CMK (cell line): ENCODE measurements at places on chromosomes 1 and 21.

- no peak for DNase-seq
Observed at GRCh38 chr1:41387667-41388091, 26.4 kb downstream of the FOXO6 start.

DNA sequence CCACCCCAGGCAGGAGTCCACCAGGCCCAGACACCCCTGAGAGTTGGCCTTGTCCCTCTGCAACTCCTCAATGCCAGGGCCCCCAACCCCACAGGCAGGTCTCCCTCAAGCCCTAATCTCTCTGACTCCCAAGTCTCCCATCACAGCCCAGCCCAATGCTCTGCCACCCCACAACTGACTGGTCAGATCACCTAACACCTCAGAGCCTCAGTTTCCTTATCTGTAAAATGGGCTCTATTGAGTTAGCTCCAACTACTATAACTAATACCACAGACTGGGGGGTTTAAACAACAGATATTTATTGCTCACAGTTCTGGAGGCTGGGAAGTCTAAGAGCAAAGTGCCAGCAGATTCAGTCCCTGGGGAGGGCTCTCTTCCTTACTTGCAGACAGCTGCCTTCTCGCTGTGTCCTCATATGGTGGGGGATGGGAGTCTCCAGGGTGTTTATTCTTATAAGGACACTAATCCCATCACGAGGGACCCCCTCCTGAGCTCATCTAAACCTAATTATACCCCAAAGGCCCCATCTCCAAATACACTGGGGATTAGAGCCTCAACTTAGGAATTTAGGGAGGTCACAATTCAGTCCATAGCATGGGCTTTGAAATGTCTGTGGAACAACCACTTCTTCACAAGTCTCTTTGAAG lies 34.9 kb upstream of the ZC3H12A start:
- DNase-seq, result no peak

DNA sequence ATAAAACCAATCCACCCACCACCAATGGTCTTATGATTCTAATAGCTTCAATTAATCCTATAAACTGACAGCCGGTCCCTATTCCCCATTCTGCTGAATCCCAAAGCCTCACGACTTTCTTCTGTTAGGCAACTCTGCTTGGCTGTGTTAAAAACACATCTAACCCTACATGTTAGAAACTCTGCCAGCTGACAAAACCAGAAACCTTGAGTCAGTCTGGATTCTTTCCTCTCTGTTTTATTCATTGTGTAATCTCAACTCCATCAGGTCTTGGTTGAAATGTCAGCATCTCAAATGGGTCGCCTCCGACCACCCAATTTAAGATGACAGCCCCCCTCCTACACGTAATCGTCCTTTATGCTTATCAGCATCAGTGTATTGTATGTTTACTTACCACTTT lies 312.1 kb downstream of the DISC1 start:
- DNase-seq, result no peak

GRCh38 chr1:86114816-86115400 lies 41.7 kb downstream of the COL24A1 start:
- no peak for DNase-seq

DNA sequence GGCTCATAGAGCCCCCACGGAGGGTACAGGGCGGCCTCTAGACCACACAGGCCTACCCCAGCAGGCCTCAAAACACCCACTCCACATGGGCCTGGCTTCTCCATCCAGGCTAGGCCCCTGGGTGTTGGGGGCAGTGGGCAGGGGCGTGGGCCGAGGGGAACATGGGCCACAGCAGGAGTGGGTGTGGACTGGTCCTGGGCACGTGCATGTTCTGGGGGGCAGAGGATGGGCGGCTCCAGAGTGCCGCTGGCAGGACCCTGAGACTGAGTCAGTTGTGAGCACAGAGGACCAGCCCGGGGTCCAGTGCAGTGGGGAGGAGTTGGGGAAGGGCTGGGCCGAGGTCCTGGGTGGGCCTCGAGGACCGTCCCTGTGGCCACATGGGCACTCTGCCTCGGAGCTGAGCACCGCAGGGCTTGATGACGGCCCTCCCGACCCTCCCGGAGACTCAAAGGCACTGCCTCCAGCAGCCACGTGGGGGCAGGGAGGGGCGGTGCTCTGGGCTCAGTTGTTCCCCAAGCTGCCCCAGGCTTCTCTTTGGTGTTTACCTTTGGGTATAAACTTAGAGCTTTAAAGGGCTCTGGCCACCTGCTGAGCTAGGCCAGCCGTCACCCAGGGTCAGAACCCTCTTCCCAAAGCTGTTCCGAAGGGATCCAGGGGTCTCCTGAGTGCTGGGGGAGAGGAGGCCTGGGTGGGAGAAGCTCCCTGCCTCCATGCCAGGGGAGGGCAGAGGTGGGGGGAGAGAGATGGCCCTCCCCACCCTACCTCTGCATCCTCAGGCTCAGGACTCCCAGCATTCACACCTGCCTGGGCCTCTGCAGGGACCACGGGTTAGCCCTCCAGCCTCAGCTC lies 79.9 kb downstream of the MORN1 start:
- no peak for DNase-seq

- DNase-seq, result peak; percentile 92
Observed at GRCh38 chr1:111203681-111204200, 3.3 kb upstream of the DENND2D start.

DNA sequence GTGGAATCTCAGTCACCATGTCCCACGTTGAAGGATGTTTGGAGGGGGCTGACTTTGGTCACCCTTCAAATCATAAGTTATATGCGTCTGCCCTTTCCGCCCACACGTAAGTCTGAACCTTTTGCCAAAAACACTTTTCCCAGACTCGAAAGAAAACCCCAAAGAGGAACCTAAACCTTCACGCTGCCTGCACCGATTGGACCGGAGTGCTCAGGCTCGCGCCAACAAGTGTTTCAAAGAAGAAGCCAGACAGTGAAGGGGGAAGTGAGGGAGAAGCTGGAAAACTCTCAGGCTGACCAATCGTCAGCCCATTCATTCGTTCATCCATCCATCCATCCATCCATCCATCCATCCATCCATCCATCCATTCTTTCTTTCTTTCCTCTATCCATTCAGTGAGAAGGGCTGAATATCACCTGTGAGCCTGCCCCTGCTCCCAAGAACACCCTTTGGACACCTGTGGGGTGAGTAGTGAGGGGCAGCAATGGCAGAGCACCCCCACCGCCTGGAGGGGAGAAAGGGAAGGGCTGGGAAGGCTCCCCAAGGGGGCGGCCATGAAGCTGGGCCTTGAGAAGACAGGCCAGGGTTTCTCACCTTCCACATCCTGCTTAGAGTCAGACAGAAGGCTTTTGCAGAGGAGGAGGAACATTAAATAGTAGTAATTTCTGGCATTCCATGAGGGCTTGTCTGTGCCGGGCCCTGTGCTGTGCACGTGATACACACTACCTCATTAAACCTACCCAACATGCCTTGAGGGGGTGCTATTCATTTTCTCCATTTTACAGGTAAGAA lies 27.1 kb upstream of the RUNX3 start:
- DNase-seq, result no peak

DNA sequence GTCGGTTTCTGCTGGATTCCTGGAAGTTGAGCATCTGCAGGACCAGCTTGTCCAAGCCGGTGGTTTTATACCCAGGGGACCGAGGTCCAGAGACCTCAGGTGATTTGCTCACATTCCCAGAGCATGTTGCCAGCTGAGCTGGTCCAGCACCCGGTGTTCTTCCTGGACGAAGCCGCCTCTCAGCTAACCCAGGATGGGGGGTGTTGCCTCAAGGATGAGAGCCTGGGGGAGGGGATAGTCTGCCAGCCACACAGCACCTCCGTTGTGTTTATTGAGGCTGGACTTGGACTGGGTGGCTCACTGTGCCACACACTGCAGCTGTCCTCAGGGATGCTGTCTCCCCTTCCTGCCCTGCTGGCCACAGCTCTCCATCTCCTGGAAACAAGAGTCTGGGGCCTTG lies 1.5 kb downstream of the TMEM201 start:
- no peak for DNase-seq

GRCh38 chr1:46558141-46558963 lies 6.9 kb upstream of the KNCN start:
- no peak for DNase-seq

GRCh38 chr1:3687504-3687903 lies 35.2 kb downstream of the TP73 start:
- no peak for DNase-seq

GRCh38 chr1:4652631-4653327 lies 1.6 kb upstream of the AJAP1 start:
- peak; percentile 26 for DNase-seq
